Left ventricle myocardium inferior (tissue), 1 donor: ENCODE measurements at places on chromosomes 16 and 17. TPM values are rescaled to one million over a fixed set of nuclear protein-coding genes. Genes with fewer than 3 reads are reported as not detected.

DNA sequence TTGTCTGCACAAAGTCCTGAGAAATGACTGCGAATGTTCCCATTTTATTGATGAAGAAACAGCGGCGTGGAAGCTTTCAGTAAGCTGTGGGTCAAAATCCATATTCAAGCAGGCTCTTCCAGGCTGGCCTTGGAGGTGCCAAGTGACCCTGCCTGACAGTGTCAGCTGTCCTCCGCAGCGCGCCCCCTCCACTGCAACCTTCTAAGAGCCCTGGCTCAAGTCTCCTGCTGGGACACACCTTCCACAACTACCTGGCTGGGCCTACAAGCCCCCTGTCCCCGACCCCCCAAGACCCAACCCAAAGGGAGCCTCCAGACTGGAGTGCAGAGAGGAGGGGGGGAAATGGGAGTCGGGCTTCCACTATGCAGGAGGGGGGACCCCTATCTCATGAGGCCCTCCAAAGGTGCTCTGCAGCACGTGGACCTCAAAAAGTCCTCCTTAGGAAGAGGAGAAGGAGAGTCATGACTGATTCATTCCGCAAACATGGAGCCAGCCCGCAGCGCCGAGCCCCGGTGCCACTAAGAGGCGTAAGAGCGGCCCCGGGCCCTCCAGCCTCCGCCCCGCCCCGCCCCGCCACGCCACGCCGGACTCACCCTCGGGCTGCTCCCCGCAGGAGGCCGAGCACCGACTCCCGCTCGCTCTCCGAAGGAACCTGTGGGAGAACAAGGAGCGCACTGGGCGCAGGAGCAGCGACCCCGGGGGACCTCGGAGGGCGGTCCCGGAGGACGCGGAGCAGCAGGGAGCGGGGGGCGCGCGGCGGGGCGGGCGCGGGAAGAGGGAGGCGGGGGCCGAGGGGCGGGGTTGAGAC, 574 bp downstream of the MPP3 start:
- DNase-seq = peak; percentile 74

DNA sequence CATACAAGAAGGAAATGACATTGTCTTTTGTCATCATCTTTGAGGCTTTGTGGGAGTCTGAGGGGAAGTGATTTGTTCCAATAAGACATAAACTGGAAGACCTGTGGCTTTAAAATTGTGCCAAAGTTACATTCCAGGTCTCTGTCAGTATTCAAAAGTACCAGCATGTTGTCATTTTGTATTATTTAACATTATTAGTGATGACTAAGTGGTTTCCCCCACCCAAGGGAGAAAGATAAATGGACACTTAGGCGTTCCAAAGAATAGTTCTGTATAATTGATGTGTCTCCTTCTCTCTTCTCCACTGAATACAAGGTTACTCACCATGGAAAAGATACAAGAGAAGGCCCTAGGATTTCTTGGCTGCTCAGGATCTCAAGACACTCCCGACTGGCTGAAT, 3.8 kb downstream of the CFAP97D1 start:
- DNase-seq = no peak

SNAI3 gene
- 3.1 TPM for total RNA-seq

GRCh38 chr16:69064764-69065313, 40.6 kb upstream of the HAS3 start:
- DNase-seq = no peak

KRTAP4-9 gene
- not detected for total RNA-seq

DNA sequence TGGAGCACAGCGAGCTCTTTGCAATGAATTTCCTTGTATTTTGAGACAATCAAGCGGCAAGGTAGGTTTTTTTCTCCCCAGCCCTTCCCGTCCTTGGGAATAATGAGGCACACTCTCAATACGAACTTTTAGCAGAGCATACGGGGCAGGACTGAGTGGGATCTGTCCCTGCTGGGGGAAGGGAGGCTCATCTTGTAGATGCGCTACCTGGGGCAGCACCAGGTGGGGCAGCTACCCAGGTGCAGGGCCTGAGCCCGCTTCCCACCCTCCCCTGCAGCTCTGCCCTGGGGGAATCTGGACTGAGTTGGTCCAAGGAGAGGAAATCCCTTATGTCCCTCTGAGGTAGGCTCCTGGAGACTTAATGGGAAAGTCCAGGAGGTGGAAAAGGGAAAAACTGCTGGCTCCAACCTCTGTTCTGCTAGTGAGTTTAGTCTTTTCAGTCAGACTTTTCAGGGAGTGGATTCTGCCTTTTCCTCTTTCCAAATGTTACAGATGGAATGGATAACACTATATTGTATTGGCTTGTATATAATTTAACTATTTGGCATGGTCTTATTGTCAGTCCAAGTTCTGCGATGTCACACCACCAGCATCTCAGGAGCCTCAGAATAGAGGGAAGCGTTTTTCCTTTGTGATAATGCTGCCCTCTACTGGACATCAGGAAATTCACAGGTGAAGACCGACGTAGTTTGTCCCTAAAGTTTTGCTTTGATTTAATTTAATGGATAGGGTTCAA, 9.6 kb upstream of the CES1 start:
- no peak for DNase-seq

DNA sequence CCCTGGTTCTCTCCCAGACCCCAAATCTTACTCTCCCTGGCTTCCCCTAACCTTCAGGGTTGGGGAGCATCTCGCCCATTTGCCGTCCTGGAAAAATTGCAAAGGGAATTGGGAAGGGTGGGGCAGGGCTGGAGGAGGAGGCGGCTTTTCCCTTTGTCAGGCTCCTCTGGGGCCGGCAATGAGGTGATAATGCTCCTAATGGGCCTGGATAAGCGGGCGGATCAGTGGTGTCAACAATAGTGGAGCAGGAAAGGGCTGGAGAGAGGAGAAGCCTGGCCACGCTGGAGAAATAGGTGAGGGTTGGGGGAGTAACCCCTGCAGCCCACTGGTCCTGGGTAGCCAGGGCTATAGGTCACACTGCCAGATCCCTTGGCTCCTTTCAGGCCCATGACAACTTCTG, 12.3 kb downstream of the SCN4A start:
- DNase-seq = no peak

GRCh38 chr17:62206550-62206949, 141.5 kb upstream of the MED13 start:
- no peak for DNase-seq

TAC4 gene
- 0.44 TPM for total RNA-seq
